Activated CD8-positive, alpha-beta memory T cell treated with anti-CD3 and anti-CD28 coated beads for 4 hours (primary cell): ENCODE measurements at places on chromosomes 2 and 18.

GRCh38 chr2:45974762-45975408 is 322.3 kb upstream of the EPAS1 start:
- DNase-seq, result no peak

GRCh38 chr2:7924023-7924762 is 757.7 kb upstream of the ID2 start:
- DNase-seq, result no peak

GRCh38 chr2:215904101-215904500 is 109.2 kb downstream of the MREG start:
- DNase-seq, result no peak

GRCh38 chr2:74138600-74139323 is 8.9 kb downstream of the BOLA3 start:
- DNase-seq, result no peak

- DNase-seq, result no peak
Observed at GRCh38 chr2:36748166-36748565, 51.7 kb downstream of the VIT start.

GRCh38 chr18:75035928-75036327 is 173.0 kb downstream of the PTGR3 start:
- no peak for DNase-seq

DNA sequence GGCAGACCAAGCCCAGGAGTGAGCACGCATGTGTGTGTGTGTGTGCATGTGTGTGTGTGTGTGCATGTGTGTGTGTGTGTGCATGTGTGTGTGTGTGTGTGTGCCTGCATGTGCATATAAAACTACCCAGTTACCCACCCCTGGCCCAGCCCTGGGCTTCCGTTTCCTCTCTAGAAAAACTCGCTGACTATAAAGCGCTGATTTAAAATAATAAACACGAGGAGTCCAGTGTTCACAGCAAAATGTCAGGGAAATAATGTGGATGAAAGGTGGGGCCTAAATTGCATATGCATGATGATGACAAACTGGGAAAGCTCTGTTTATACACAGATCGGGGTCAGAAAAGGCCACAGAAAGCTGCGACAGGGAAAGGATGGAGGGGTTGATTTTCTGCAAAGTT is 7.5 kb downstream of the ADCY3 start:
- no peak for DNase-seq

DNA sequence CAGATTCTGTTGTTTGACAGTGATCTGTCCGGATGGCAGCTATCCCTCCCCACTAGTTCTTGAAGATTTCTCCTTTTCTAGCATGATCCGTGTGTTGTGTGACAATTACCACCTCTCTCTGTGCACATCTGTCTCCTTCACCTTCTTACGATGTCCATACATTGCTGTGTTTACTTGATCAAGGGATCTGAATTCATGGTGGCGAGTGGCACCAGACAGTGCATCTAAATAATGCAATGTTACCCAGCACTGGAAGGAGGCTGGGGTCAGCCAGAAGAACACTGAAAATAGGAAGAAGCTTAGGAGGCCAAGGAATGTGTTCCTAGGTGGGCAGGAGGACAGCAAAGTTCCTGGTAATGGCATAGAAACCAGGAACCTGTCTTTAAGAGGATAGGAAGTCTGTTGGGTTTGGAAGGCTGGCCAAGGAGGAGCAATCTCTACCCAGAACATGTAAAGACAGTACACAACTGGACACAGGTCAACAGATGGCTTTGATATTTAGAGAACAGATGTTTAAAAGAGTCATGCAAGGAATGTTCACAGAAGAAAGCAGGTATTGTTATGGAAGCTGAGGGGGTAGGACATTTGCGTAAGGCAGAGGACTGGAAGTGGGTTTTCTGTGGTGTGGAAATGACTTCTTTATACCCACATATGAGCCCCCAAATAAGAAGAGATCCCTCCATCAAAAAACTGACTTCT is 126.4 kb downstream of the HRH4 start:
- DNase-seq, result no peak

DNA sequence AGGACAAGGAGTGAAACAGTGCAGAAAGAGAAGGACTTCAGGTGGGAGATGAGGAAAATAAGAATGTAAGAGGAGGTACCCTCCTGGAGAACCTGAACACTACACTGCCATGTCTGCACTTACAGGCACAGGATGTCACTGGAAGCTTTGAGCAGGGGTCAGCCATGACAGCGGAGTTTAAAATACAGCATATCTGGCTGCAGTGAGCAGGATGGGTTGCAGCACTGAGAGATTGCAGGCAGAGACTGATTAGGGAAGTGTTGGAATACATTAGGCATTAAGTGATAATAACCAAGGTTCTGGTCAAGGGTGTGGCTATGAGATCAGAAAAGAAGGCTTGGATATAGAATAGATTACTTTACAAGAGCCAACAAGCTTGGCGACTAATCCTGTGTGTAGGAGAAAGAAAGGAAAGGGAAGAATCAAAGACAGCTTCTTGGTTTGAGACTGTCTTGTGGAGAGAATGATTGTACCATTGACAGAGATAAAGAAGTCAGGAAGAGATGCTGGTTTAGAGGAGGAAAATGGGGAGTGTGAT is 171.1 kb upstream of the RBMS1 start:
- DNase-seq, result no peak

GRCh38 chr2:6881046-6881445 is 3.5 kb downstream of the RSAD2 start:
- DNase-seq, result no peak

DNA sequence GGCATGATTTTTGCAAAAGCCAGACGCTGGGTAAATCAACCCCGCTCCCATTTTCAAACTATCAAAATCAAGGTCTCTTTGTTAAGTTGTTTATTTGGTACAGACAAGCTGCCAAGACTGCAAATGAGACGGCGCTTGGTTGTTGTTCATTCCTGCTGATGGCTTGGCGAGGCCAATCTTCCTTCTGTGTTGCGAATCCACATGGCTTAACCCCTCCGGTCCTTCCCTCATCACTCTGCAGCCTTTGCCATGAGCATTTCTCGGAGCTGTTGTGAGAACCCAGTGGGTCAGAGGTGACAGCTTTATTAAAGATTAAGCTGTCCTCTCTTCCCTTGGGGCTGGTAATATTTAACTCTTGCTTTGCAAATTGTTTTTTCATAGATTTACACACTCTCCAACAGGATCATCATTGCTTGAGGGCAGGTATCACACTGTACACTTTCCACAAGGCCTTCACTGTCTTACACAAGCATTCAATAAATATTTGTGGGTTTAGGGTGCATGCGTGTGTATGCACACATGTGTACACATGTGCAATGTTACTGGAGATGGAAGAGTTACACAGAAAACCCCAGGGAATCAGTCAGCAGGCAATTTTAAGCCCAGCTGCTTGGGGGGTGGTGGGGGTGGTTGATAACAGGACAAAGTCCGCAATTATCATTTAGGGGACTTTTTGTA is 27.8 kb upstream of the KCNF1 start:
- no peak for DNase-seq

GRCh38 chr2:877747-878146 is 72.9 kb upstream of the SNTG2 start:
- no peak for DNase-seq
